ENCODE measurements at places on chromosomes 12 and 14.
A peak's percentile ranks its signal among the peaks of the same experiment; 100 is the strongest.

DNA sequence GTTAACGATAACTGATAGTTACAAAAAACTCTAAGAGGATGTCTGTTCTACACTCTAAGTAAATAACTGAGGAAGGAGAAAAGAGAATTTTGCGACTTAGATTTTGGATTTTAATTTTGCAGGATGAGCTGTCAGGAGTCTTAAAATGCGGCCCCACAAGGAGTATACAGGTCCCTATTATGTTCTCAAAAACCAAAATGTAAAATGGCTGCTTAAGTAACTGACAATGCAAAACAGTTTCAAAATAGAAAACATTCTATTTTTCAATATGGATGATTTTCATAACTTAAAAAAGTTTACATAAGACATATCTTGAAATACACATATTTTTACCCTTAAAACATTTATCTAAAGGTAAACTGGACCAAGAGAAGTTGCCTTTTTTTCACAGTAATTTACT lies 2.6 kb downstream of the CD69 start:
- DNase-seq = peak; percentile 57

- DNase-seq = no peak
These were observed 20.6 kb upstream of the CLEC2D start for GRCh38 chr12:9648701-9649531.

GRCh38 chr12:115351514-115352077 lies 667.6 kb upstream of the TBX3 start:
- DNase-seq = no peak

- DNase-seq = no peak
These were observed 4.1 kb downstream of the BHLHE41 start for GRCh38 chr12:26120561-26121274.

DNA sequence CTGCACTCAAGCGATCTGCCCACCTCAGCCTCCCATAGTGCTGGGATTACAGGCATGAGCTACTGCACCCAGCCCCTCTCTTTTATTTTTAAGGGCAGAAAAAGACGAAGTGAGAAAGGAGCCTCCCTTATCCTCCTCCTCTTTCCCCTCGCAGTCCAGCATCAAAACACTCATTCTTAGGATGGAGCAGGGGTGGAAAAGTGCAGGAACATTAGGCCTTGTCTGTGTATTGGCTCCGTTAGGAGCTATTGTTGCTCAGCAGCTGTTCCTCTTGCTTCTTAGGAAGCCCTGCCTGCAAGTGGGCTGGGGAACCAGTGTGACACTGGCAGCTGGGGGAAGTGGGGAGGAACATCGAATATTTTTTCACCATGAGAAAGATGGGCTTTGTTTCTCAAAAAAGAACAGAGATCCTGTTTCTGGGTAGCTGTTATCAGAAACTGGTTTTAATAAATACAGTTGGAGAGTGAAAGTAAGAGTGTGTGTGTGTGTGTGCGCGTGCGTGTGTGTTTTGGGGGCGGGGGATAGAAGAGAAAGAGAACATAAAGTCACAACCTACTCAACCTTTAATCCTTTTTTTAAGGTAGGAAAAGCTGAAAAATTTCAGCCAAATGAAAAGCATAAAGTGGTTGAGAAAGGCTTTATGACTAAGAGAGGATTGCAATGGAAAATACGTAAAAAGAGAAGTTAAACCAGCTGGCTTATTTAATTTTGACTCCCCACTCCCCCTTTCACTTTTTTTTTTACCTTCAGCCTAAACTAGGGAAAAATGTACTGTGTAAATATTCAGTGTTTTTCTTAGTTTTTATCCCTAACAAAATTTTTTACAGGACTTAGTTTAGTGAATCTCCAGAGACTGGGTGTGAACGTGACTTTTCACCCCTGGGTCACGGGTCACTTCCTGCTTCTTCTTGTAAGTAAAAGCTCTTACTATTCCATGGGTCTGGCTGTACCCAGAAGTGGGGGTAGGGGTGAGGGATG lies 197.2 kb upstream of the PLEKHG7 start:
- peak; percentile 59 for DNase-seq

- DNase-seq = no peak
These were observed 1.2 kb downstream of the COA8 start for GRCh38 chr14:103563844-103564505.

DNA sequence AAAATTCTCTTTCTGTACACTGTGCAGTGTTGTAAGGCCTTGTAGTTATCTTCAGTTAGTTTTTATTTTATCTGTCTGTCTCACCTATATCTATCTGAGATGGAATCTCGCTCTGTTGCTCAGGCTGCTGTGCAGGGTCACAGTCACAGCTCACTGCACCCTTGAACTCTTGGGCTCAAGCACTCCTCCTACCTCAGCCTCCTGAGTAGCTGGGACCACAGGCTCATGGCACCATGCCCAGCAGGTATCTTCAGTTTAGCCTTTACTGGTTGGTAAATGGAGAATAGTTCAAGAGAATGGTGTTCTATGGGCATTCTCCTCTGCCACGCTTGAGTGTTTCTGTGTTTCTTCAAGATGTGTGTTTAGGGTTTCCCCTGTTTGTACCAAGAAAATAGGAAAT lies 13.6 kb downstream of the TULP3 start:
- DNase-seq = no peak

DNA sequence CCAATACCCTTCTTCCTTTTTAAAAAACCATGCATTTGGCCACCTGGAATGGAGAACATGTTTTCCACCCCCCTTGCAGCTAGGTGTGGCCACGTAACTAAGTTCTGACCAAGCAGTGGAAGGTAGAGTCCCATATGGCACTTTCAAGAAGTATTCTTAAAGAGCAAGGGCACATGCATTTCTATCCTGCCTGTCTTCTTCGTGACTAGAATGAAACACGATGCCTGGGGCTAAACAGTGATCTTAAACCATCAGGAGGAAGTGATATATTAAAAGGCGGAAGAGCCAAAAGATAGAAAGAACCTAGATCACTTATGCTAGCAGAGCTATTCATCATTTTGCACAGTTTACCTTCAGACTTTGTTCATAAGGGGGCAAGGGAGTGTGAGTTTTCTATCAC lies 16.0 kb upstream of the DDX11 start:
- no peak for DNase-seq

- DNase-seq = no peak
These were observed 707.6 kb upstream of the MDGA2 start for GRCh38 chr14:48382961-48383360.

DNA sequence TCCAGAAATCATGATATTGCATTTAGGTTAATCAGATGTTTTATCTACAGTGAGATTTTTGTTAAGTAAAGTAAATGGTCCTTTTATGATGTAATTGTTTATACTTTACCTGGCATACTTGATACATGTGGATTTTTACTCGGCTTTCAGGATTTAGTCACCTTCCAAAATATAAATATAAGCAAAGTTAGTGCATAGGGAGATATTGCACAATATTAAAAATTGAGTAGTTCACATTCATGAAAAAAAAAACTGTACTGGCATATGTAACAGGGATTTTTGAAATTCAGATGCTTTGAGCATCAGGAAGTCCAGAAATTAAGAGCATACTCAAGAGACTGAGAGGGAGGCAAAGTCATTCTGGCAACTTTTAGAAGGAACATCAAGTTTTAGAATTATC lies 173.5 kb downstream of the PLCZ1 start:
- no peak for DNase-seq

GRCh38 chr14:76050797-76051392 lies 65.3 kb downstream of the IFT43 start:
- DNase-seq = peak; percentile 62

DNA sequence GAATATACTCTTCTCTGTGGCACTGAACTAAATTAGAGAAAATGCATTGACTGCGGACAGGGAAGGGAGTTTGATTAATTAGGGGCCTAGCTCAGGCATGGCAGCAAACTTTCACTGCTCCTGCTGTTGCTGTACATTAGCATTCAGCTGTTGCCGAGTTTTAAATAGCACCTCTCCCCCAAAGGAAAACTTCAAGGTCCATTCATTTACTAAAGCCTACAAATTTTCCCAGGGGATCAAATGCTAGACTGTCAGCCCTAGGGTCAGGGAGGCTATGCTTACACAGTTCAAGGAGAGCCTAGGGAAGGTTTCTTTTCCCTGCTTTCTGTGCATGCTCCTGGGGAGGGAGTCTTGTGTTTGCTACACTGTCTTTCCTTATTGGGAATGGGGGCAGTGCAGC lies 60.0 kb upstream of the GZMB start:
- no peak for DNase-seq

GRCh38 chr14:36316131-36316530 lies 4.3 kb downstream of the MBIP start:
- no peak for DNase-seq

- no peak for DNase-seq
These were observed 61.4 kb downstream of the CCNK start for GRCh38 chr14:99542566-99542965.

DNA sequence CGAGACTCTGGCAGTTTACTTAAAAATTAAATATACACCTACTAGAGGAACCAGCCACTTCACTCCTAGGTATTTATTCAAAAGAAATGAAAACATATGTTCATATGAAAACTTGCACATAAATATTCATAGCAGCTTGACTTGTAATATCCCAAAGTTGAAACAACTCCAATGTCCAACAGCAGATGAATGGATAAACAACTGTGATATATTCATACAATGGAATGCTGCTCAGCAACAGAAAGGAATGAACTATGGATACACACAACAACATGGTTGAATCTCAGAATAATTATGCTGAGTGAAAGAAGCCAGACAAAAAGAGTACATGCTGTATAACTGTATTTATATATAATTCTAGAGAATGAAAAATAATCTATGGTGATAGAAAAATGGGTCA lies 53.4 kb upstream of the DACT1 start:
- DNase-seq = no peak

GRCh38 chr14:89303456-89304435 lies 113.3 kb downstream of the FOXN3 start:
- peak; percentile 15 for DNase-seq

GRCh38 chr12:114396869-114397719 lies 8.8 kb downstream of the TBX5 start:
- DNase-seq = no peak

- DNase-seq = no peak
These were observed 8.8 kb upstream of the TRAF3 start for GRCh38 chr14:102768223-102769048.

- DNase-seq = peak; percentile 27
These were observed 116.5 kb downstream of the GPHN start for GRCh38 chr14:66624336-66624937.

- no peak for DNase-seq
These were observed 97.4 kb downstream of the C12orf50 start for GRCh38 chr12:87931812-87932211.

DNA sequence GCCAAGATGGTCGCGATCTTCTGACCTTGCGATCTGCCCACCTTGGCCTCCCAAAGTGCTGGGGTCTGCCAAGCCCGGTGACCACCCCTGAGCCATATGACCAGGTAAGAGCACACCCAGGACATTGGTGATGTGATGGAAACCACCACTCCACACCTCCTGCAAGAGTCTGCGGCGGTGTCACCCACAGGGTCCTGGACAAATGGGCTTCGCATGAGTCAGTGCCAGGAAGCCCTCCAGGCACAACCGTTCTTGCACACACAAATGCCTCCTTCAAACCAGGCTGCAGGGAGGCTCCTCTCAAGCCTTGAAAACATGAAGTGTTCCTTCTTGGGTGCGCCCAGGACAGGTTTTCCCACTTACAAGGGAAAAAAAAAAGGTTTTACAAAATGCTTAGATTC lies 16.6 kb downstream of the PITPNM2 start:
- DNase-seq = no peak

GRCh38 chr14:104076743-104077142 lies 8.8 kb upstream of the ASPG start:
- peak; percentile 17 for DNase-seq

DNA sequence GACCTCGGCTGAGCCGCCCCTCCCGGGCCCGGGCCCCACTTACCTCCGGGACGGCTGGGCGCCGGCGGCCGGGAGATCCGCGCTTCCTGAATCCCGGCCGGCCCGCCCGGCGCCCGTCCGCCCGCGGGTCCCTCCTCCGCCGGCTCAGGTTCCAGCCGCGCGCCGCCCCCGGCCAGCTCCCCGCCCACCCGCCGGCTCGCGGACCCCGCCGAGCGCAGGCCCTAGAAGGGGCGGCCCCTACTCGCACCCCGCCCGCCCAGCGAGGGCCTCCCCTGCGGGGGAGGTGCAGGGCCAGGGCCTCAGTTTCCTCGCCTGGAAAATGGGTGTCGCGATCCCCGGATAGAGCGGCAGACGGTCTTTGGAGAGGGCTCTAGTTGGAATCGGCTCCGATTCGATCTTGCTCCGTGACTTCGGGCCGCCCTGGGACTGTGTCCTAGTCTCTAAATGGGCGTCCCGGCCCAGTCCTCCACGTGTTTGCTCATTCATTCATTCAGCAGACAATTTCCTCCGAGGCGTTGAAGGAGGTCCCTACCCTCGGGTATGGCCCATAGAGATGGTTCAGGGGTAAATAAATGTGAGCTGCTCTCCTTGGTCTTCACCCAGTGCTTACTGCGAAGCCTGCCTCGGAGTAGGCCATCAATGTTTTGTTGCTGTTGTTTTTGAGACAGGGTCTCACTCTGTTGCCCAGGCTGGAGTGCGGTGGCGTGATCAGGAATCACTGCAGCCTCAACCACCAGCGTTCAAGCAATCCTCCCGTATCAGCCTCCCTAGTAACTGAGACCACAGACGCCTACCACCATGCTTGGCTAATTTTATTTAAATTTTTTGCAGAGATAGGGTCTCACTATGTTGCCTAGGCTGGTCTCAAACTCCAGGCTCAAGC lies at the start of gene TRPV4:
TSS of gene TRPV4 (minus strand) at position 92 of the 883 bp plus-strand sequence. CDS start 18,602 bp downstream, outside the sequence.
- no peak for DNase-seq
